ENCODE measurements at places on chromosomes 12 and 14. TPM values are rescaled to one million over a fixed set of nuclear protein-coding genes. Genes with fewer than 3 reads are reported as not detected.

The C14orf39 gene
- total RNA-seq = not detected

The CLEC2D gene
- 1.5 TPM for total RNA-seq

The TGM1 gene
- 1.3 TPM for total RNA-seq

The TMEM119 gene
- total RNA-seq = not detected

The SIX1 gene
- 0.56 TPM for total RNA-seq

The KLRB1 gene
- not detected for total RNA-seq

The HOXC10 gene
- not detected for total RNA-seq

The CPNE6 gene
- total RNA-seq = 0.04 TPM

The IL23A gene
- 5.9 TPM for total RNA-seq

The GPX2 gene
- total RNA-seq = not detected

The CLEC1A gene
- not detected for total RNA-seq

The GYS2 gene
- not detected for total RNA-seq

The INHBE gene
- total RNA-seq = 14.3 TPM

The COCH gene
- 33.7 TPM for total RNA-seq

The WNT5B gene
- total RNA-seq = not detected

The KRT85 gene
- not detected for total RNA-seq

The LTBR gene
- not detected for total RNA-seq

The ATXN7L3B gene
- total RNA-seq = 29.9 TPM

The CEBPE gene
- total RNA-seq = 0.11 TPM

The GLIPR1L1 gene
- not detected for total RNA-seq

The TAS2R42 gene
- not detected for total RNA-seq

The IFNG gene
- not detected for total RNA-seq

The ADAM21 gene
- not detected for total RNA-seq

The LRCOL1 gene
- not detected for total RNA-seq

The BAZ1A gene
- total RNA-seq = 63.7 TPM

The FLRT2 gene
- not detected for total RNA-seq

The PLEKHG7 gene
- not detected for total RNA-seq

The PROX2 gene
- 2.3 TPM for total RNA-seq

The SAMD15 gene
- 3.3 TPM for total RNA-seq

The CFAP73 gene
- not detected for total RNA-seq

The DEGS2 gene
- not detected for total RNA-seq

The NABP2 gene
- 45.6 TPM for total RNA-seq

The HOXC6 gene
- not detected for total RNA-seq

The POU6F1 gene
- total RNA-seq = 3.2 TPM

The ALDH2 gene
- 145 TPM for total RNA-seq

The OR4L1 gene
- total RNA-seq = not detected

The KRT6C gene
- not detected for total RNA-seq

The DGKA gene
- total RNA-seq = 70.4 TPM

The FKBP11 gene
- total RNA-seq = 29.8 TPM

The NPFF gene
- not detected for total RNA-seq

The PEBP1 gene
- total RNA-seq = 138 TPM

The IGF1 gene
- total RNA-seq = not detected

The FAM186B gene
- total RNA-seq = not detected

All from Karpas-422 (cell line).